SJSA1 (cell line): ENCODE measurements at places on chromosomes 12 and 14. TPM values are rescaled to one million over a fixed set of nuclear protein-coding genes. Genes with fewer than 3 reads are reported as not detected.

Gene VAMP1
- 2.4 and 6.4 TPM in 2 replicates for total RNA-seq

DNA sequence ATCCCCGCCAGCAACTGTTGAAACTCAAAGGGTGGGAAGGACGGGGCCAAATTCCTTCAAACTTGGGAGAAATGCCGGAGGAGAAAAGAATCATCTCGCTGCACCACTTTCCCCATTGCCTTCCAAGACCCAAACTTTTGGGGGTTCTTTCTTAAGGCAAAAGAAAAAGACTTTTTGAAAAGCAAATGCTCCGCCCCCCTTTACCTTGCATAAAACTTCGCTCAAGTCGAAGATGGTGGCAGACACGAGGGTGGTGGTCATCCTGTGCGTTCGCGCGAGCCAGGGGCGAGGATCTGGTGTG lies 239 bp downstream of the ZFP36L1 start:
- DNase-seq: no peak

DNA sequence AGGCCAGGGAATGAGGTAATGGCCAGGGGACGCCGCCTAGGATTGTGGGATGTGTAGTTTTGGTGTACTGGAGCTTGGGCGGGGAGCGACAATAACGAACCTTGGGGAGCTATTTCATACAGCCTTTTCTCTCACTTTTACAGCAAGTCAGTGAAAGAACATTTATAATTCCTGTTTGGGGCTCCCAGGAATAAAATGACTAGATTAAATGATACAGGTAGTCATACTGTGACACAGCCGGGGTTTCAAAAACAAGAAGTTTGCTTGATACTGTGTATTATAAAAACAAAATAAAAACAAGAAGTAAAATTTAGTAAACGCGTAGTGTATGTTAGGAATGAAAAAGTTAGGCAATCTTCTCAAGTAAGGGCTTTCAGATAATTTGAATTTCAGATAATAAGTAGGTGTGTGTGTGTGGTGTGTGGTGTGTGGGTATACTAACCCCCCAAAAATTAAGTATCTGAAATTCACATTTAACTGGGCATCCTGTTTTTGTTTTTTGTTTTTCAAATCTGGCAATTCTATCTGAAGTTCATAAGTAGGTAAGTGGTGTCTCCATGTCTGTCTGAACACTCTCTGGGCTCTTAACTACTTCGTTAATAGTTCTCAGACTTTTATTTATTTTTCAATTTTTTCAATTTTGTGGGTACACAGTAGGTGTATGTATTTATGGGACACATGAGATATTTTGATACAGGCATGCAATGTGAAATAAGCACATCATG lies 458 bp upstream of the DCTN2 start:
- no peak for DNase-seq

DNA sequence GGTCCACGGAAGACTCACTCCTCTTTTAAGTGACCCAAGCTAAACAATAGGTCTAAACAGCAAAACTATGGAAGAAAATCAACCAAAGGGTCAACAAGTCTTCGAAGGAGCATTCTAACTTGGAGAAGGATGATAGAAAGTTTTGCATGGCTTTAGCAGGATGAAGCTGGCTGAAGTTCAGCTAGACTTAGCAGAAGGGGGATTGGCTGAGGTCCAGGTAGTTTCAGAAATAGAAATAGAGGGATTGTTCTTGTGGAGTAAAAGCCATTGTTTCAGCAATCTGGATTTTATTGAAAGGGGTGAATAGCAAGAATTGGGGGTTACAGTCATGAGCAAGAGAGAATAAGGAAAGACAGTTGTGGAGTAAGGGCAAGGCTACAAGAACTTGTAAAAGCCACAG lies 84.7 kb upstream of the TSPAN8 start:
- no peak for DNase-seq

- no peak for DNase-seq
These were observed 53.1 kb upstream of the NAP1L1 start for GRCh38 chr12:76137606-76138005.

Gene DDX24
- 145 and 159 TPM in 2 replicates for total RNA-seq

Gene RNASE7
- total RNA-seq: not detected in 2 replicates

DNA sequence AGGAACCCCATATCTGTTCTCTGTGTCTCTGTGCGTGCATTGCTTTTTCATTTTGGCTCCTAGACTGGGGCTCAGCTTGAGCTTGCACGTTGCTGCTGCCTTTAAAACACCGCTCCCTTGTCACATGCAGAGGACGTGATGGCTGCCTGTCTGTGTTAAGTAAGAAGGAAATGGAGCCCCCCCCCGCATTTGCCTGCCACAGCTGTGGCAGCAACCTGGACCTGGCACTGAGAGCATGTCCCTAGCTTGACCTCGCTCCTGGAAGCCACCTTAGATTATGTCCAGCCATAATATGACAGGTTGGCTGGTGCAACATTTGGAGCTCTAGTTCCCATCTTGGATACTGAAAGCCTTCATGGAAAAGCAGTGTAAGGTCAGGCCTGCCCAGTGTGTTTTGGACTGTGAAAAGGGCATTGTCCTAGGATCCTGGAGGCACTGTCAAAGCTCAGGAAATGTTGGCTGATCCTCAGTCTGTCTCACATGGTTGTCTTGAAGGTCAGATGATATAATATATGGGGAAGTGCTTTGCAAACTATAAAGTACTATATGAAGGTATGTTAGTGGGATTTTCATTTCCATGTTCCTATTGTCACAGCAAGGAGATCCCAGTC lies 73.8 kb downstream of the PRKCH start:
- no peak for DNase-seq

Gene C12orf50
- total RNA-seq: not detected in 2 replicates

- no peak for DNase-seq
These were observed 31.0 kb downstream of the ITGA7 start for GRCh38 chr12:55676707-55677106.

- peak; percentile 50 for DNase-seq
These were observed 35.6 kb downstream of the RASSF8 start for GRCh38 chr12:25993901-25994651.

- no peak for DNase-seq
These were observed 172.1 kb downstream of the TTC7B start for GRCh38 chr14:90643982-90644670.

DNA sequence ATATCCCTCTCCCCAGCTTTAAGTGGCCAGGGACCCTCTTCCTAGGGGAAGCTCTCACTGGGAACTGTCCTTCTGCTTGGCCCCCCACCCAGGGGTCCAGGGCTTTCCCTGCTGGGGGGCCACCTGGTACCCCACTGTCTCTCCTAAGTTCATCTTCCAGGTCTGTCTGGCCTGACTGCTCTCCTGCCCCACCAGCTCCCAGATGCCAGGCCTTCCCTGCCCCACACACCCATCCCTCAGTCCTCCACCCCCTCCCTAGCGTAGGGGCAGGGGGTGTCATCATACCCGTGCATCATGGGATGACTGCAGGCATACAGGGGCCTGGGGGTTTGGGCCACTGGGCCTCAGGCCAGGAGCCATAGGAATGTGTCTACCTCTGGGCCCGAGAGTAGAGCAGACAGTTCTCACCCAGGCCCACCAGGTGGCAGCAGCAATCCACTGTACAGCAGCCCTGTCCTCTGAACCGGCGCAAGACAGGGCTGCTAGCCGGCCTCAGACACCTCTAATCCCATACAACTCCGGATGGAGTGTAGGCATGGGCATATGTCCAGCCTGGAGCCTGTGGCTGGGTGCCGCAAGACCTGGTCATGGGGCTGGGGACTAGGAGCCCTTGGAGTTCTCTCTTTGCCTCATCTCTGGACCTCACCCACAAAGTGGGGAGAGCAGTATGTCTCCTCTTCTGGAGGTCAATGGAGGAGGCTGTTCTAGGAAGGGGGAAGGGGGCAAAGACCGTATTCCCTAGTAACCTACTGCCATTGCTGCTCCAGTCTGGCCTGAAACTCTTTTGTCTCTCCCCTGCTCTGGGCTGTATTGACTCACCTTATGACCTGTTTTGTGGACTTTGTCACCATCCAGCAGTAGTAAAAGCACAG lies 10.0 kb upstream of the SMARCD1 start:
- peak; percentile 61 for DNase-seq

Gene WNT1
- not detected in 2 replicates for total RNA-seq
